ENCODE measurements at places on chromosomes 6 and 20.

- peak; percentile 59 for DNase-seq
- no peaks in the 10 kb centered on the region for H3K27me3 ChIP-seq
- H3K4me1 ChIP-seq: peaks cover 5% of the 10 kb centered on the region
- no peak overlapping the region for H3K27ac ChIP-seq
Observed at GRCh38 chr6:125099211-125100073, 54.1 kb upstream of the TPD52L1 start.

DNA sequence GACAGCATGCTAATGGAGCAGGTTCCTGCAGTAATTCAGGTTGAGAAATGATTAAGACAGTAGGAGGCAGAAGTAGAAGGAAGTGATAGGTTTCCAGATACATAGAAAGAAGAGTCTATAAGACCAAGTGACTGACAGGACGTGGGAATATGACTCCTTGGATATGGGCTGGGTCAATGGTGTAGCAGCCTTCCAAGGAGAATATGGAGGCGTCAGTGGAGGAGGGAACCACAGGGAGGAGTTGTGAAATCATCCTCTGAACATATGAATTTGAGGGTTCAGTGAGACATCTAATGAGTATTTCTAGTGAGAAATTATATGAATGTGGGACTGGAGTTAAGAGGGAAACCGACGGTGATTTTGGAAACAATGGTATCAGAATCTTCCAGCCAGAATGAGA, 43.3 kb downstream of the NUDT3 start:
- no peaks in the 10 kb centered on the region for H3K27me3 ChIP-seq
- H3K4me3 ChIP-seq: no peak overlapping the region
- H3K27ac ChIP-seq: no peak overlapping the region
- H3K4me1 ChIP-seq: peaks cover 4% of the 10 kb centered on the region

DNA sequence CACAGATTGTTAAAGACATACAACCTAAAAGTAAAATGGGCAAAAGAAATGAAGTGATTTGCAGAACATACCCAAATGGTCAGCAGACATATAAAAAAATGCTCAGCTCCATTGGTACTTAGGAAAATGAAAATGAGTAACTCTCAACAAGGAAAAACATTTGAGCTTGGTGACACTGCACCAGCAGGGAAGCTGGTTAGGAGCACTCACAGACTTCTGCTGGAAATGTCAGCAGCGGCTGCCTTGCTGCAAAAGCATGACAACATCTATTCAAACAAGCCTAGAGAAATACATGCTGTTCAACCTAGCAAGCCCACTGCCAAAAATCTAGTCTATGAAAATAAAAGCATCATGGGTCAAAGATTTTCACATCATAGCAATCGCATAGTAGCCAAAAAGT, 99.0 kb upstream of the FOXQ1 start:
- peaks cover 28% of the 10 kb centered on the region for H3K4me1 ChIP-seq
- DNase-seq: peak; percentile 78
- H3K27me3 ChIP-seq: no peaks in the 10 kb centered on the region
- no peaks in the 10 kb centered on the region for H3K36me3 ChIP-seq

DNA sequence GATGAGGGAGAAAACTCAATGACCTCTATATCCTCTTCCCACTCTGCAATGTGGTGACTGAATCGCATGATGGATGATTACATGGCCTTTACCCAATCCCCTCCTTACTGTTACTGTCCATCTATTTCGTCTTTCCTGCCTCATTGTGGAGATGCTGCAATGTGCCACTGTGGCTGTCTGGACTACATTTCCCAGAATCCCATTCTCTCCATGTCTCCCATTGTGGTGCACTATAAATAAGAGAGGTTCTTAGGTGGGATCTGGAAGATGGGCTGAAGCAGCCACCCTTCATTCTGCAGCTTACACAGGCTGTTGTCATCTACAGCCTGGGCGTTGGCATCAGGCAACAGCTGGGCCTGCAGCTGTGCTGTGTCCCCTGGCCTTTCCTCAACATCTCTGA, 233.6 kb downstream of the PRKN start:
- no peak overlapping the region for H3K4me3 ChIP-seq
- no peaks in the 10 kb centered on the region for H3K4me1 ChIP-seq
- H3K27me3 ChIP-seq: no peaks in the 10 kb centered on the region
- no peaks in the 10 kb centered on the region for H3K36me3 ChIP-seq
- no peak overlapping the region for H3K27ac ChIP-seq

DNA sequence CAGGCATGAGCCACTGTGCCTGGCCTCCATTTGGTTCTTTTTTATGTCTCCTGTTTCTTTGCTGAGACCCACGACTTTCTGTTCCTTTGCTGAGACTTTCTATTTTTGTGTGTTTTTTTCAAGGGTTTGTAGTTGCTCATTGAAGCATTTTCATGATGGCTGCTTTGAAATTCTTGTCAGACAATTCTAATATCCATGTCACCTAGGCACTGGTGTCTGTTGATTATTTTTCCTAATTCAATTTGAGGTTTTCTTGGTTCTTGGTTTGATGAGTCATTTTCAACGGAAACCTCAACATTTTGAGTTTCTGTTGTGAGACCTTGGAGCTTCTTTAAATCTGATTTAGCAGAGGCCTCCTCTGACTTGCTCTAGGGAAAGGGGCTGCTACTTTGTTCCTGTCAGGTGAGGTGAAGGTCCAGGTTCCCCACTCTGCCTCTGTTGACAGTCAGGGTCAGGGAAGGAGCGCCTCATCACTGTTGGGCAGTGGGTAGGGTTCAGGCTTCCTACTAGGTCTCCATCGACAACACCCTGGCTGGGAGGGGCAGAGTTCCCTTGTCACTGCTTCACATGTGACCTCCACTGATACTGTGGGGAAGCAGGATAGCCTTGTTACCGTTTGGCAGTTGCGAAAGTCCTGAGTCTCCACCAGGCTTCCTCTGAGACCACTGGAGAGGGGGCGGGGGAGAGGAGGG, 67.2 kb upstream of the RNF24 start:
- peaks cover 27% of the 10 kb centered on the region for H3K4me1 ChIP-seq
- no peak overlapping the region for H3K4me3 ChIP-seq
- no peaks in the 10 kb centered on the region for H3K36me3 ChIP-seq
- peak overlapping the region; percentile 35 for H3K27ac ChIP-seq
- peak; percentile 33 for DNase-seq

DNA sequence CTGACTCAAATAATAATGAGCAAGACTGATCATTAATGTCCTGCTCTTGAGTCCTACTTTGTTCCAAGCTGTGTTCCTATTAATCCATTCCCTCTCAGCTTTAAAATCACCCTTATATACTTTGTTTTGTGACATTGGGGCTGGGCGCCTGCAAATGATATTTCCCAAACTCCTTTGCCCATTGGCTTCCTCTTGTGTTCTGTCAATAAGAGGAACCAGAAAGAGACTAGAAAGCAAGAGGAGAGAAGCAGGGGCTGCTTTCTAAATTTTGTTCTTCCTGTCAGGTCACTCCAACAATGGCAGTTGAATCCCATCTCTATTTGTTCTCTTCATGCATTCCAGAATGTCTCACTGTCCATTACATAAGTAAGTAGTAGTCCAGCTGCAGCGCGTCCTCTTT, 21.6 kb upstream of the TRIM27 start:
- H3K4me1 ChIP-seq: peaks cover 21% of the 10 kb centered on the region
- no peak overlapping the region for H3K27ac ChIP-seq
- DNase-seq: no peak

GRCh38 chr20:59996108-59996507, 37.9 kb downstream of the CDH26 start:
- H3K4me1 ChIP-seq: no peaks in the 10 kb centered on the region
- no peaks in the 10 kb centered on the region for H3K36me3 ChIP-seq
- no peak overlapping the region for H3K4me3 ChIP-seq
- H3K27me3 ChIP-seq: no peaks in the 10 kb centered on the region

DNA sequence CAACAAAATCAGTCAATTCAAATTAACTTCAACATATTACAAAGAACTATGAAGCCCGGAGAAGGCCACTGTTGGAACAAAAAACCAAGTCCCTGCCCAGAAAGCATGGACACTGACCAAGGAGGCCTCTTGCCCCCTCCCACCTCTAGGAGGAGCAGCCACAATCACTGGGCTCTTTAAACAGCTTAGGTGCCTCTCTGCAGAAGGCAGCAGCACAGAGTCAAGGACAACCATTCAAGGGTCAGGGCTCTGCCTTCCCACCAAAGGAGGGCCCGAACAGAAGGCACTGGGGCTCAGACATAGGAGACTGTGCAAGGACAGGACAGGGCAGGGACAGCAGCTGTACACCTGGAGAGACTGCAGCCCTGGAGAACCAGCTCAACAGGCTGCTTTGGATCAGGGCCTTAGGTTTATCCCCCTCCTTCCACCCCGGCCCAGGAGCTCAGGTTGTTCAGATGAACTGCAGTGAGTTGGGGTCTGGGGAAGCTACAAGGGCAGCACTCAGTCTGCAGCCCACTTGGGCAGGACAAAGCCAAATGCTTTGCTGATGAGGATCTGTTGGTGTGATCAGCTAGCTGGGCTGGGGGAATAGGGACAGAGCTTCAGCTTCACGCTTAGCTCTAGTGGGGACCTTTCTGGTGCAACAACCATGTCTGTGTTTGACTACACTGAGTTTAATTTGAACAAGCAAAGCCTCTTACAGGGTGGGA, 17.8 kb downstream of the TOMM34 start:
- DNase-seq: no peak
- H3K27me3 ChIP-seq: no peaks in the 10 kb centered on the region
- no peaks in the 10 kb centered on the region for H3K4me1 ChIP-seq
- peaks cover 50% of the 10 kb centered on the region for H3K36me3 ChIP-seq
- no peak overlapping the region for H3K4me3 ChIP-seq

DNA sequence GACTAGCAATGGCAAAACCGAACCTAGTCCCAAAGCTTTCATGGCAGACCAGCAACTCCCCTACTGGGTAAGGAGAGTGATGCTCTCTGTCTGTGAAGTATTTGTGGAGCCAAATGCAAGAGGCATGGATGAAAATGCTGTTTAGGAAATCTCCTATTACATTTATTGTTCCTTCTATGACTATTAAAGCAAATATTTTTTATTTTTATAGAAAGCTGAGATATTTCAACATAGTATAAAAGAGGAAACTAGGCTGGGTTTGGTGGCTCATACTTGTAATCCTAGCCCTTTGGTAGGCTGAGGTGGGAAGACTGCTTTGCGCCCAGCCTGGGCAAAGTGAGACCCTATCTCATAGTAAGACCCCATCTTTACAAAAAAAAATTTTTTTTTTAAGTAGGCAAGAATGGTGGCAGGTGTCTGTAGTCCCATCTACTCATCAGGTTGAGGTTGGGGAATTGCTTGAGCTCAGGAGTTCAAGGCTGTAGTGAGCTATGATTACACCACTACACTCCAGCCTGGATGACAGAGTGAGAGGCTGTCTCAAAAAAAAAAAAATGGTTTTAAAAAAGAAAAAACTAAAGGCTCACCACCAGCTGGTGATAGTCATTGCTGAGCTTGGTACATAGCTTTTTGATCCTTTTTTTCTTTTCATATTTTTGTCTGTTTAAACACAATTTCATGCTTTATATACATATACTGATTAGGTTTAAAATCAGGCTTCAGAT, 11.3 kb downstream of the KDM1B start:
- H3K4me1 ChIP-seq: no peaks in the 10 kb centered on the region
- H3K27ac ChIP-seq: no peak overlapping the region
- no peak overlapping the region for H3K4me3 ChIP-seq
- peaks cover 40% of the 10 kb centered on the region for H3K36me3 ChIP-seq
- H3K27me3 ChIP-seq: no peaks in the 10 kb centered on the region

- H3K27ac ChIP-seq: no peak overlapping the region
- H3K27me3 ChIP-seq: no peaks in the 10 kb centered on the region
- H3K4me3 ChIP-seq: no peak overlapping the region
Observed at GRCh38 chr6:101760843-101761621, 367.5 kb downstream of the GRIK2 start.

GRCh38 chr20:4476903-4477500, 244.7 kb upstream of the PRND start:
- peak; percentile 50 for DNase-seq
- no peak overlapping the region for H3K27ac ChIP-seq
- no peaks in the 10 kb centered on the region for H3K27me3 ChIP-seq

DNA sequence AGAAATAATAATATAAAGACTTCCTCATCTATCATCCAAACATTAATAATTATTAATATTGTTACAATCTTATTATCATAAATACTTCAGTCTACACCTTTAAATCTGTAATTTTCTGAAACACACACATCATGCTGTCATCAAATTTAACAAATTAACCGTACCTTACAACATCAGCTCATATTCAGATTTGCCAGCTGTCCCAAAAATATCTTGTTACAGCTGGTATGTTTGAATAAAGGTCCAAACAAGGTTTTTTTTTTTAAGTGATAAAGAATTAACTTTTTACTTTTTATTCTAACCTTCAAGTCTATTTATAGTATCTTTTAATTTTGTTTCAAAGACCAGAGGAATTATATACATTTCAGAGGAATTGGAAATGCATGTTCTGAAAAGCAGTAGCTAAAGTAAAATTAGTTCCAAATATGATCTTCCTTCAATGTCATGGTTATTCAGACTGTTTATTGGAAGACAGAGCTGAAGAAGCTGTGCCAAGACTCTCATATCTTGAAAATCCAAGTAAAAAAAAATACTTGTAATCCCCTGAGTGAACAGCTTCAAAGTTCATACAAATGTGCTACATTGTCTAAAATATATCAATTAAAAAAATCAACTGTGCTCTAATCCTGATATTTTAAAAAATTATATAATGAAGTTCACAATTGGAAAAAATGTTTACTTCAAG, 161.7 kb upstream of the BMP5 start:
- no peaks in the 10 kb centered on the region for H3K36me3 ChIP-seq
- no peaks in the 10 kb centered on the region for H3K4me1 ChIP-seq
- no peak overlapping the region for H3K27ac ChIP-seq
- no peak overlapping the region for H3K4me3 ChIP-seq
- DNase-seq: no peak

DNA sequence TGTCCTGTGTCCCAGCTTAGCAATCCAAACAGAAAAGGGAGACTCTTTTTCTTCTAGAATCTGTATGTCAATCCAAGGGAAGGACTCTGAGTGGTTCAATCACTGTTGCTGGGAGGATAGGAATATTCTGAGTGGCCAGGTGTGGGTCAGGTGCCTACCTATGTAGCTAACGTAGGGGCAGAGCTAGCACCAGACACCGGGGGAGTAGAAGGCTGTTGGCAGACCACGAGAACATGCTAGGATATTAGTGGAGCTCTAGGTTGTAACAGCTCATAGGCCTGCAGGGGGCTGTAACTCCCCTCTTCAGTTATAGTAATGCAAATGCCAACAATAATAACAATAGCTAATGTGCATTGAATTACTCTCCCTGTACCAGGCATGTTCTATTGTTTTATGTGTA, 39.8 kb upstream of the EPB41L1 start:
- no peak overlapping the region for H3K4me3 ChIP-seq
- H3K4me1 ChIP-seq: peaks cover 14% of the 10 kb centered on the region
- no peaks in the 10 kb centered on the region for H3K27me3 ChIP-seq
- no peak overlapping the region for H3K27ac ChIP-seq

- no peaks in the 10 kb centered on the region for H3K36me3 ChIP-seq
- no peak overlapping the region for H3K27ac ChIP-seq
- no peak for DNase-seq
- H3K4me3 ChIP-seq: no peak overlapping the region
Observed at GRCh38 chr6:17169291-17169690, 67.4 kb downstream of the STMND1 start.

- H3K27me3 ChIP-seq: no peaks in the 10 kb centered on the region
- H3K27ac ChIP-seq: no peak overlapping the region
- no peaks in the 10 kb centered on the region for H3K36me3 ChIP-seq
- H3K4me1 ChIP-seq: no peaks in the 10 kb centered on the region
Observed at GRCh38 chr6:155628306-155628705, 172.7 kb upstream of the NOX3 start.

GRCh38 chr20:31452575-31452974, 12.1 kb downstream of the DEFB123 start:
- no peaks in the 10 kb centered on the region for H3K27me3 ChIP-seq
- no peaks in the 10 kb centered on the region for H3K36me3 ChIP-seq
- no peak overlapping the region for H3K27ac ChIP-seq
- no peaks in the 10 kb centered on the region for H3K4me1 ChIP-seq
- no peak overlapping the region for H3K4me3 ChIP-seq

- no peak overlapping the region for H3K4me3 ChIP-seq
- no peaks in the 10 kb centered on the region for H3K4me1 ChIP-seq
Observed at GRCh38 chr20:36991703-36992102, 40.2 kb upstream of the SAMHD1 start.
